ENCODE measurements at places on chromosomes 6 and 20. TPM values are rescaled to one million over a fixed set of nuclear protein-coding genes. Genes with fewer than 3 reads are reported as not detected.

The KCNG1 gene
- 7.4 TPM for total RNA-seq

The NRSN1 gene
- total RNA-seq = not detected

The KCNQ2 gene
- total RNA-seq = 19.4 TPM

The RFX6 gene
- not detected for total RNA-seq

The PHACTR3 gene
- 0.10 TPM for total RNA-seq

The ANKEF1 gene
- 6.3 TPM for total RNA-seq

The HLA-DOB gene
- total RNA-seq = 0.39 TPM

The CCN6 gene
- total RNA-seq = 3.0 TPM

The SLC22A3 gene
- not detected for total RNA-seq

The PFDN4 gene
- 48.2 TPM for total RNA-seq

The PXDC1 gene
- 36.2 TPM for total RNA-seq

The GSTA3 gene
- total RNA-seq = not detected

The RAD21L1 gene
- total RNA-seq = 1.0 TPM

The FAXC gene
- 9.0 TPM for total RNA-seq

The WFDC12 gene
- not detected for total RNA-seq

The CD93 gene
- total RNA-seq = 0.10 TPM

The AGER gene
- total RNA-seq = 3.7 TPM

The PCIF1 gene
- 24.6 TPM for total RNA-seq

The AIF1 gene
- 0.44 TPM for total RNA-seq

The SAMD5 gene
- 0.23 TPM for total RNA-seq

The ERMARD gene
- 38.5 TPM for total RNA-seq

The MYLK2 gene
- total RNA-seq = 0.87 TPM

The ALDH8A1 gene
- total RNA-seq = not detected

The PCSK2 gene
- total RNA-seq = not detected

The LKAAEAR1 gene
- total RNA-seq = 0.67 TPM

The MRPS10 gene
- 67.6 TPM for total RNA-seq

The RIMS4 gene
- 4.0 TPM for total RNA-seq

The TCF21 gene
- total RNA-seq = not detected

The FAM83B gene
- not detected for total RNA-seq

The SULF2 gene
- total RNA-seq = 1.4 TPM

The EEF1A2 gene
- 178 TPM for total RNA-seq

The CHRNA4 gene
- 2.4 TPM for total RNA-seq

The C20orf204 gene
- 1.9 TPM for total RNA-seq

The FKBP1C gene
- total RNA-seq = 0.49 TPM

The TRIM38 gene
- total RNA-seq = 4.4 TPM

The TOX2 gene
- 85.4 TPM for total RNA-seq

The DEFB125 gene
- not detected for total RNA-seq

The GLP1R gene
- not detected for total RNA-seq

The PCK1 gene
- total RNA-seq = 0.21 TPM

The ZFAND3 gene
- 95.9 TPM for total RNA-seq

The DST gene
- 230 TPM for total RNA-seq

The ZNF318 gene
- total RNA-seq = 28.0 TPM

The MOXD1 gene
- total RNA-seq = 0.21 TPM

The GPR6 gene
- total RNA-seq = not detected

The GNMT gene
- total RNA-seq = 0.72 TPM

The SNAI1 gene
- 8.8 TPM for total RNA-seq

The SPAG4 gene
- total RNA-seq = 17.6 TPM

The ELOVL4 gene
- 0.41 TPM for total RNA-seq

The HUS1B gene
- total RNA-seq = 0.74 TPM

The MEI4 gene
- total RNA-seq = 0.05 TPM

The RSPH9 gene
- 0.28 TPM for total RNA-seq

The PRL gene
- not detected for total RNA-seq

The ASF1A gene
- 28.5 TPM for total RNA-seq

The TREM1 gene
- total RNA-seq = not detected

The CST3 gene
- total RNA-seq = 158 TPM

The OTOR gene
- total RNA-seq = not detected

The SCRT2 gene
- not detected for total RNA-seq

The MATN4 gene
- total RNA-seq = 0.15 TPM

The ALDH5A1 gene
- 4.2 TPM for total RNA-seq
